ENCODE measurements at places on chromosomes 2 and 18. TPM values are rescaled to one million over a fixed set of nuclear protein-coding genes. Genes with fewer than 3 reads are reported as not detected.

The SPP2 gene
- total RNA-seq: not detected

The TMEM163 gene
- 0.44 TPM for total RNA-seq

The PJVK gene
- not detected for total RNA-seq

The ZNF521 gene
- total RNA-seq: 18.1 TPM

The HTR2B gene
- total RNA-seq: 0.64 TPM

The GCG gene
- total RNA-seq: not detected

The COL4A3 gene
- not detected for total RNA-seq

The TUBB8B gene
- not detected for total RNA-seq

The DUSP2 gene
- 0.74 TPM for total RNA-seq

The PROC gene
- total RNA-seq: not detected

The RND3 gene
- total RNA-seq: 56.6 TPM

The LAMA3 gene
- total RNA-seq: 9.0 TPM

The MRPL33 gene
- 175 TPM for total RNA-seq

The RNMT gene
- total RNA-seq: 15.6 TPM

The CD8B2 gene
- not detected for total RNA-seq

The CDKL4 gene
- 0.74 TPM for total RNA-seq

The ITGA4 gene
- 15.3 TPM for total RNA-seq

The ITPRIPL1 gene
- total RNA-seq: 3.2 TPM

The TCF23 gene
- total RNA-seq: not detected

The KCNS3 gene
- 4.8 TPM for total RNA-seq

The OSR1 gene
- not detected for total RNA-seq

The CFC1 gene
- total RNA-seq: not detected

The HOXD4 gene
- 3.8 TPM for total RNA-seq

Data from mammary microvascular endothelial cell (primary cell).